ENCODE measurements at places on chromosomes 3 and 15.

- no peak for DNase-seq
These were observed 1.7 kb downstream of the LRRC2 start for GRCh38 chr3:46564190-46565021.

GRCh38 chr15:37253877-37254276 is 153.5 kb upstream of the MEIS2 start:
- no peak for DNase-seq

DNA sequence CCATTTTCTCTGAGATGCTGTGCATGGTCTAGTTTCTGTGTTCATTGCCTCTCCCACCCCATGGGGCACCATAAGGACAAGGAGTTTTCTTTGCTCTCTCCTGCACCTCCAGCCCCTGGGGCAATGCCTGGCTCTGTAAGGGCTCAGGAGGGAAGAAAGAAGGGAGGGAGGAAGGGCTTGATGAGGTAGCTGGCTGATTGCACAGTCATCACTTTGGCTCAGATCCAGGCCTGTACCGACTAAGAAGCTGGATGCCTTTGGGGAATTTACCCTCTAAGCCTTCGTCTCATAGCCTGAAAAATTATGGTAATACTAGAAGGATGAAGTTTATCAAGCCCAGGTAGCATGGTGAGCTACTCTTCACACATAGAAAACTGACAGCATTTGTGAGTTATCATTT is 382.9 kb downstream of the GABRG3 start:
- DNase-seq = no peak

GRCh38 chr15:51727141-51727897 is 10.1 kb downstream of the LYSMD2 start:
- no peak for DNase-seq

DNA sequence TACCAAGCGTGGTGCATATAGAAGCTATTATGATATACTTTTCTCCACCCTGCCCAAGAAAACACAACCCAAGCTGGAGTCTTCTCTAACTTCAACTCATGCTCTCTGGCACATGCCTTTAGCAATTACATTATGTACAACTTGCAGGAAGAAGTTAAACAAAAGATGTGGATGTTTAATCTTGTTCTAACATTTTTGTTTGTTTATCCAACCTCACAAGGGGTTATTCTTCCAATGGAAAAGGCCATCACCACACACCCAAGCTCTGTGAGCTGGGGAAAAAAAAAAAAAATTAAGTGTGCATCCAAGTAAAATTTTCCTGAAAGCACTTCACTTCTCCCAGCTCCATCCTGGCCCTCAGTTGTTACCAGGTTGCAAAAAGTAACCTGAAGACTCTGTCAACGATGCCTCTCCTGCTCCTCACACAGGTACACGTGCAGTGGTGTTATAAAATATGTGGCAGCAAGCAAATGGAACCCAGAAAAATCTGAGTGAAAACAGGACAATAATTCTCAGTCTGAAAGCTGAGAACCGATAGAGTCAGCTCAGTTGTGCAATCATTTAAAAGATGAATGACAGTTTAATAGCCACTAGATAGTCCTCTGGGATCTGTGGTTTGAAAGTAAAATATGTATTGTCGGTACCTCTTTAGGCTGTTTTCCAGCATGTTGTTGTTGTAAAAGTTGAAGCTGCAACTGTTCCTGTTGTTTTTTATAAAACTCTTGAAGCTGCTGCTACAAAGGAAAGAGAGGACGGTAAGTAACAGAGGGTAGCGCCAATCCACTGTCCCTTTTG is 531.4 kb downstream of the FOXP1 start:
- DNase-seq = no peak

GRCh38 chr3:145450018-145450682 is 710.8 kb downstream of the PLOD2 start:
- no peak for DNase-seq
